NCI-H1436 treated with DMSO at 0.1 percent for 48 hours (cell line): ENCODE measurements at places on chromosomes 5 and 9.

DNA sequence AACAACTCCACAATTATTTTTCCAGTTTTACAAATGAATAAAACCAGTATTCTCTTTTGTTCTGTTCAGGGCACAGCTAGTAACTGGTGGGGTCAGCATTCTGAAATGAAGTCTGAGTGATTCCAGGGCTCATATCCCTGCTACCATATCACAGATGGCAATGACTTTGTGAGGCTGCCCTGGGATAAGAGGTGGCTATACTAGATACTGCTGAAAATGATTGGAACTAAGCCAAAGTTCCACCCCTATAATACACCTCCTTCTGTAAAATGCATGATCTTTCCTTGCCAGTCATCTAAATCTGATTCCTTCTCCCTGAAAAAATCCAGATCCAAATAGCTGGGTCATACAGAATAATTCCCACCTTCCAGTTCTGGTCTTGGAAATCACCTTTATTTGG is 14.4 kb downstream of the SLC25A51 start:
- no peak for DNase-seq

DNA sequence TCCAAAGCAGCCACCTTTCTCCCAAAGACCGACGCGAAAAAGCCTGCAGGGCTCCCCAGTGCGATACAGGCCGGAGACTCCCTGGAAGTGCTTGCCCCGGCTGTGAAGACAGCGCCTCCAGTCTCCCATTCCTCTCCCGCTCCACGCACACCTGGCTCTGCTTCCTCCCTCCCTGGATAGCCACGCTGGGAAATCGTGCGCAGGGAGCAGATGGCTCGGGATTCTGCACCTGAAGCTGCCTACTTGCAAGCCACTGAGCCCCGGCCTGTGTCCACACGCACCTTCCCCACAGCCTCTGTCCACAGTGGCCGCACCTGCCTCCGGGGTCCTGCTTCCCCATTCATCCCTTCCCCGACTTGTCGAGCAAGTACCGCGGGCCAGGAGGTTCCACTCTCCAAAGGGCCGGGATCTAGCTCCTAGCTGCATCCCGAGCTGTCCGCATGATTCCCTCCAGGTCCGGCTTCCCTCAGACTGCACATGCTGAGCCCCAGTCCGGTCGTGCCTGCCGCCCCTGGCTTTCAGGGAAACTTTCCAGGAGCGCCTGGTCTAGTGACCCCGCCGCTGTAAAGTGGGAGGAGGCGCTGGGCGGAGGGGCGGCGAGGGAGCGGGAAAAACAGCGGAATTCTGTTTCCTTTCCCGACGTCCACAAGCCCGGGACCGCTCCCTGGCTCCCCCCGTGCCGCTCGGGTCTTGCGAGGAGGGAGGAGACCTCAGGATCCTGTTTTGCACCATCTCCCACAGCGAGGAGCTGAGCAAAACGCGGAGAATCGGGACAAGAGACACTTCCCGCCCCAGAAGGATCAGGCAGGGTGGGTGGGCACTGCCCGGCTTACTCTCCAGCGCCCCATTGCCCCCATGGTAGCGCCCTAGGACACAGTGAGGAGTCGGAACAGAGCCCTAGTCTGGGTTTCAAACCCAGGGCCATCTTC is 2.0 kb downstream of the SEMA6A start:
- no peak for DNase-seq

- no peak for DNase-seq
Observed at GRCh38 chr5:36397901-36398536, 96.3 kb upstream of the RANBP3L start.

DNA sequence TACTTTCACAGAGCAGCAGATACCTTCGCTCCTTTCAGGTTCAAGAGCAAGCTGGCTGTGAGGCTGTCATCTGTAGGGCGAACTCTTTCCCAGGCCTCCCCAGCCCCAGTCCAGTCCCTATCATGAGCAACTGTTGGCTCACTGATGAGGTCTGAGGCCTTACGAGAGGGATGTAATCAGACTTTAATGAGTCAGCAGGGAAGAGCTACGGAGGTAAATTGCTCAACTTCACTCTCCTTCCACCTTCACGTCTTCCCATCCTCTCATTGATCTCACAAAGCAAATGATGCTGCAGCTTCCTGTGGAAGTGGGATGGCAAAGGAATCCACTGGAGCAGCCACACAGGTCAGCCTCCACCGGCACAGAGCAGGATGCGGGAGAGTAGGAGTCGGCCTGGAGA is 130.7 kb upstream of the TBCA start:
- no peak for DNase-seq

DNA sequence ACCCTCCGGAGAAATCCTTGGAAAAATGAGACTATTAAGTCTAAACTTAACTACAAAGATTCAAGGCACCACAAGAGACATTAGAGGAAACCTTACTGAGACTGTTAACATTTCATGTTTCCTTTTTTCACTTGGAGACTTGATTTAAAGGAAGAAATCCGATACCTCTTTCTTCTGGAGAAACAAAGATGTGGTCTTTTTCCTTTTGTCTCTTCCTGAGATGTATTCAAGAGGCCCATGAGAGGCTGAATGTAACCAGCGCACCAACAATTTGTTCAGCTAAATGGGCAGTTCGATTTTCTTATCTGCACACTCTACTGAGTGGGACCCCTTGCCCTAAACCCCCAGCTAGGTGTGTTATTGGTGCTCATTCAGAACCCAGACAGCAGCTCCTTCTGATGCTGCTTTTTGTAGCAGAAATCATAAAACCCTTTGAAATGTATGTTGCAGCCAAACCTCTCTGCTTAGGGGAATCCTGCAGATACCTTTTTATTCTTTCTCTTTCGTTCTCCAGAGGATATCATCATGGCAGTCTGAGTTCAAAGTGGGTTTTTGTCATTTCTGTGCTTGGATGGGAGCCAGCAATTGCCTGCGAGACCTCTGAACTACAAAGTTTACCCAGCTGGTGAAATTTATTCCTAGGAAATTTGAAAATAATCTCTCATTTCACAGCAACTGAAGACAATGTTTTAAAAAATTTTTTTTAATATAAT is 41.9 kb upstream of the ACTBL2 start:
- DNase-seq = no peak
